NCI-H1930 (cell line): ENCODE measurements at places on chromosomes 2 and 18.

DNA sequence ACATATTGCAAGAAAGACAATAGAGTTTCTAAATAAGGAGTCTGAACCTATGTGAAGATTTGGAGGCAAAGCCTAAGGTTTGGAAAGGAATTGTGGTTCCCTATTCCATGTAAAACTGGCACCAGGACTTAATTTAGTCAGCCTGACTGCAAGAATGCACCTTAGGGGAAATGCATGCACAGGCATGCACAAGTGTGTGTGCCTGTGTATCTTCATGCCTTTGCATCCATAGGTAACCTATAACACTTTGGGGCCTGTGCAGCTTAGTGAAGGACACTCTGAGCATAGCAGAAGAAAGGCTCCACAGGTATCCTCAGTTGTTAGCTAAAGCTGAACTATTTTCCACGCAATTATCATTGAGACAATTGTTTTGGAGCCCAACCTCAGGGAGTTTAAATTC lies 73.4 kb downstream of the RPRM start:
- DNase-seq = no peak

DNA sequence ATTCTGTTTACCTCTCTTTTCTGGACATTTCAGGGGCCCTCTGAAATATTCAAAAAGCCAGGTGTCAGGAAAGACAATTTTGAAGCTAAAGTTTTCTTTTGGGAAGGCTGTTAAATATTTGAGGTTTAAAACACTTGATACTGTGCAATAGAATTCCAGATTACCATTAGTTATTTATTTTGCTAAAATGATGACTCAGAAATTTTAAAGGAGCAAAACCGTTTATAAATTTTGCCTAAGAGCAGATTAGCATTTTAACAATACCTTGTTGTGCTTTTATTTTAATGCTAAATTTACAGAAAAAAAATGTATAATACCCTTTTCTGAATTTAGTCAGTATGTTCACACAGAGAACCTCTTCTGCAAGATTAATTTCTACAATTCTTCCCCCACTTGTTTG lies 1159.9 kb downstream of the DSC3 start:
- DNase-seq = no peak

GRCh38 chr18:63071701-63072141 lies 247.8 kb downstream of the BCL2 start:
- no peak for DNase-seq

- DNase-seq = no peak
These were observed 20.7 kb downstream of the SLC19A3 start for GRCh38 chr2:227696990-227697679.

GRCh38 chr2:65049010-65049639 lies 7.1 kb upstream of the CEP68 start:
- no peak for DNase-seq

DNA sequence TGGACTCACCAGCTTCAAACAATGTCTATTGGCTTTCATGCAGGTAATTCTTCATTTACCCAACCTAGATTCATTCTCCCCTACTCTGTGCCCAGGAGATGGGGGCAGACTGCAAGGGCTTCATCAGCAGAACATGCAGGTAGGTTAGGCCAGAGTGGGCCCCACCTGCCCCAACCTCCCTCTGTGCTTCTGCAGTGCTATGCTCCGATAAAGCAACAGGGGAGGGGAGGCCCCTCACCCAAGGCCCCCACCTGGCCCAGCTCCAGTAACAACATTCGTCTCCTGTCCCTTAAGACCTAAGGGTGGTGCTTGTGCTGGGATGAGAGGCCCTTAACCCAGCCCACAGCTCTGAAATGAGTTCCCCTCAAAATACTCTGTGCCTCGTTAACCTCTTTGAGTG lies 16.7 kb upstream of the GYPC start:
- no peak for DNase-seq
